ENCODE measurements at places on chromosomes 13 and 19.

DNA sequence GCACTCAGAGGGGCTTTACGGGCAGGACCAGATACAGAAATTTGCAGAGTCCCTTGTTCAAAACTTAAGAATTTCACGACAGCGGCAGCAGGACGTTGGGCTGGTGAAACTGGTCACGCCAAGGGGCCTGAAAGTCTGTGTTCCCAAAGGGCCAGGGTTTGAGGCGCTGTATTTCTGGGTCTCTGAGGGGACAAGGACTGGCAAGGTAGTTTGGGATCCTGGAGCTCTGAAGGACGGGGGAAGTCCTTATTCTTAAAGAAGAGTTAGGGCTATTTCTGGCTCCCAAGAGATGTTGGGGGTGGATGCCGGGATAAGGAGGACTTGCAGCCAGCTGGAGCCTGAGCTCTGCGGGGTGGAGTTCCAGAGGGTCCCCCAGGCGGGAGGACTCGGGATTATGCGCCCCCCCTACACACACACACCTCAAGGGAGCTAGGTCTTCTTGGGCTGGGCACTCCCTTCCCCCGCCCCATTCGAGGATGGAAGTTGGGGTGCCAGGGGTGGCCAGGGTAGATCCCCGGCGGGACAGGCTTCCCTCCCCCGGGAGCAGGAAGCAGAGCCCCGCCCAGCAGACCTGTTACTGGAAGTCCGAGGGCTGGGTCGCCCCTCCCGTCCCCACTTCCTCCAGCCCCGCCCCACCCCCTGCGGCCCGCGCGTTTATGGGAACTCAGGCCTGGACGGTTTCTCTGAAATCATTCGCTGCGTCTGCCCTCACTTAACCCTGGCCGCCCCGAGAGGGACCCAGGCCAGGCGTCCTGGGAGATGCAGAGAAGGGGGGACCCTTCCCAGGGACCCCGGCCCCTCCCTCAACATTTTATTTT, 5.6 kb downstream of the BCL3 start:
- peak; percentile 97 for DNase-seq

- DNase-seq: peak; percentile 5
These were observed 30.8 kb upstream of the FFAR2 start for GRCh38 chr19:35417278-35417677.

GRCh38 chr13:28510542-28510941, 15.6 kb upstream of the FLT1 start:
- DNase-seq: no peak

DNA sequence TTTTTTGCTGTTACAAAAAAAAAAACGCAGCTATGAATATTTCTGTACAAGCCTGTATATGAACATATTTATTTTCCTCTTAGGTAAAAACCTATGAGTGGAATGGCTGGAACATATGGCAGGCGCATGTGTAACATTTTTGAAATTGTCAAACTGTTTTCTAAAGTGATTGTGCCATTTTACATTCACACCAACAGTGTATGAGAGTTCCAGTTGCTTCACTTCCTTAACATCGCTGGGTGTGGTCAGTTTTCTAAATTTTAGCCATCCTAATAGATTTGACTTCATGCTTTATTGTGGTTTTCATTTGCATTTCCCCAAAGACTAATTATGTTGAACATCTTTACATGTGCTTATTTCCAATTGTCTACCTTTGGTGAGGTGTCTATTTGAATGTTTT, 306.8 kb downstream of the KCNRG start:
- DNase-seq: no peak

DNA sequence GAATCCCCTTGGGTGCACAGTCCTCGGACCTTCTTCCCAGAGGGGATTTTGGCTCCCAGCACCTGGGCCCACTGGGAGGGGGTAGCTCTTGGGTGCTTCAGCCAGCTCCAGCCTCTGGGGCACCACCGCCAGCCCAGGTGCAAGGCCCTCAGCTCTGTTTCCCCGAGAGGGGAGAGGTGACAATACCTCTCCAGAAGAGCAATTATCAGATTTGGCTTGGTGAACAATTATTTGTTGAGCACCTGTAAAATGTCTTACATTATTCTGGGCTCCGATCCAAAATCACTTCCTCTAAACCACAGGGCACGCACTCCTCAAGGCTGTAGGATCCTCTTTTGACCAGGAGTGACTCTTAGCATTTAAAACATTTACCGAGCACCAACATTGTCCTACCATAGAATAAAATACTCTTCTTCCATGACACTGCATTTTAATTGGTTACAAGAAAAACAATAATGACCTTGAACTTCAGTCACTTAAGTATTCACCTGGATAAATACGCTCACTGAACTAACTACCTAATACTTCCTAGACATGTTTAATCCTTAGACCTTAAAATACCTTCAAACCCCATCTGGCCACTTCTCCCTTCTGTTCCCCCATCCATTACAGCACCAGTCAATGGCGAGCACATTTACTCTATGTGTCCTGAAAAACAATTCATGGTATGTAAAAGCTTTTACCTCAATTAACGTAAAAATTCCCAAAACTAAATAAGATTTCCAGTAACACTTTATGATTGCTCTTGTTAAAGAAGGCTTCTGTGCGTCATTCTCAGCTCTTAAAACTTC, 54.8 kb downstream of the ABCC4 start:
- DNase-seq: no peak

DNA sequence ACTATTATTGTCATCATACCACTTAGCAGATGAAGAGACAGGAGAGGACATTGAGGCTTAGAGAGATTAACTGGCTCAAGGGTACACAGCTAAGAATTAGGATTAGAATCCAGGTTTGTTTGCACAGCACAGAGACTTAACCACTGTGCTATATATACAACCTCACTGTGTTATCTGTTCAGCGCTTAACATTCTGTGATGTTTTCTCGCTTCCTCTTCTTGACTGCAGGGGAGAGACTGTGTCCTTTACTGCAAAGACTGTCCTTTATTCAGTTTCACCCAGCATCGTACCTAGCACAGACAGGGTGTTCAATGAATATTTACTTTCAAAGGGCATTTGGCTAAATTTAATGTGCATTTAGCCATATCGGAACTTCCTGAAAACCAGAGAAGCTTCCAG, 54.9 kb upstream of the PCDH8 start:
- DNase-seq: no peak

DNA sequence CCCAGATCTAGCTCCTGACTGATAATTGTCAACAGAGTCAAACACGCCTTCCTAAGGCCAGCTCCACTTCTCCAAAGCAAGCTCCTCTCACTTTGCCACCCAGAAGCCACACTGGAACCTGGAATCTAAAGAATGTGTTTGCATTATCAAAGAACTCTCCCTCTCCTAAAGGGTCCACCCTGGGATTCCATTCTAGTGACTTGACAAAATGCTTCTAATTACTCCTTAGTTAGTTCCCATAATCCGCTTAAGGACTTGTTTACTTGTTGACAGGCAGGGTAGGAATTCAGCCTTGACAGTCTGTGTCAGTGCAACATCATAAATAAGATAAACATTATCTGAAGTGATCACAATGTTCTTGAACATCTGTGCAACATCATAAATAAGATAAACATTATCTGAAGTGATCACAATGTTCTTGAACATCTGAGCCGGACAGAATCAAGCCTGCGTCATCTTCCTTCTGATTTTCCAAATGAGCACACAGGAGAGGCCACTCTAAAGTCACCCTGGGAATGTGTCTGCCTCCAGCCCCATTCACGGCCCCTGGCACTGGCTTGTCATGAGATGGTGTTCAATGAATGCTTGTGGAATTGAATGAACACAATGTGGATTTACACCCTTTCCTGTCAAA, 512.1 kb downstream of the IRS2 start:
- no peak for DNase-seq

DNA sequence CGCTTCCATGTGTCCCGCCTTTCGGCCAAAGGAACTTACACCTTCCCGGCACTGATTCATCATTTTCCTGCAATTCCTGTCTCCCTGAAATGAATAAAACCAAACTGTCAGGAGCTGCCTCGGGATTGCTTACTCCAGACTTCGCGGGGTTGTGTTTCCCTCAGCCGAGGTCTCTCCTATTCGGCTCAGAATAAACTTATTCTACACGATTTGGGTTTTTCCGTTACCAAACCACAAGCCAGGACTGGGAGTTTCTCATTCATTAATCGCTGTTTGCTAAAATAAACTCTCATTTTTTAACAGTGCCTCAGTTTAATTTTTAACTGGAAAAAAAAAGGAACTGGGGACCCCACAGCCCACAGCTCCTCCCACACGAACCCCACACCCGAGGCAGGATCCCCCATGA, 667 bp downstream of the ZNF878 start:
- no peak for DNase-seq

GRCh38 chr19:55112246-55112776, 5.1 kb downstream of the PPP1R12C start:
- DNase-seq: no peak

DNA sequence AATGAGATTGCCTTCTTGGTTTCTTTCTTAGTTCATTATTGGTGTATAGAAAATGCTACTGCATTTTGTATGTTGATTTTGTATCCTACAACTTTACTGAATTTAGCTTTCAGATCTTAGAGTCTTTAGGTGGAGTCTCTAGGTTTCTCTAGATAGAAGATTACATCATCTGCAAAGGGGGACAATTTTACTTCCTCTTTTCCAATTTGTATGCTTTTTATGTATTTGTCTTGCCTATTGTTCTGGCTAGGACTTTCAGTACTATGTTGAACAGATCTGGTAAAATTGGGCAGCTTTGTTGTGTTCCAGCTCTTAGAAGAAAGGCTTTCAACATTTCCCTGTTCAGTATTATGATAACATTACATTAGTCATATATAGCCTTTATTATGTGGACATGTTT, 101.0 kb upstream of the SPRY2 start:
- no peak for DNase-seq

GRCh38 chr19:53394522-53394973, 401 bp upstream of the ZNF765 start:
- DNase-seq: no peak

DNA sequence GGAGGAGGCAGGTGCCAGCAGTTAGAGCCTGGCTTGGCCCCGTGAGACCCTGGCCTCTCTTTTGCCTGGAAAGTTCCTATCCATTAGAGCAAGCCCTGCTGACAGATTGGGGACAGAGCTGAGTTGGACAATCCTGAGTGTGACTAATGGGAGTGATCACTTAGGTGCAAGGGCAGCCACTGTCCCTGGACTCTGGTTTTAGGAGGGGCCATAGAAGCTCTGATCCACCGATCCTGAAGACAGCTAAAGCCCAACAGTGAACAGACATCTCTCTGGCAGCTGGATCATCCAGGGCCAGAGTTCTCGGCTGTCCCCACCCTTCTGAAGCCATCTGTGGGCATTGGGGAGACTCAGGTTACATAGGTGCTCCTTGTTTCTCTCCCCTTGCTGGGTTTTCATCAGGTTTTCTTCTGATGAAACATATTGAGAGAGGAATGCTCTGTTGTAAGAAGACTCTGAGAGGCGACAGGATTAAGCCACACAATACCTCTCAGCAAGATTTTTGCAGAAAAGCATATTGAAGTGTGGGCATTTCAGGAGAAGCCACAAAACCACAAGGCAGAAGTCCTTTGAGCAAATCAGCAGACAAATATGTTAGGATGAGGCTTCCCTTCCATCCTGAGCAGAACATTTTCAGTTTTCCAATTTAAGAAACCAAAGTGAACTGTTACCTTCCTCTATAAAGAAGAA, 288.0 kb upstream of the MAB21L1 start:
- no peak for DNase-seq

GRCh38 chr13:90640976-90641375, 706.5 kb upstream of the MIR17HG start:
- DNase-seq: no peak

DNA sequence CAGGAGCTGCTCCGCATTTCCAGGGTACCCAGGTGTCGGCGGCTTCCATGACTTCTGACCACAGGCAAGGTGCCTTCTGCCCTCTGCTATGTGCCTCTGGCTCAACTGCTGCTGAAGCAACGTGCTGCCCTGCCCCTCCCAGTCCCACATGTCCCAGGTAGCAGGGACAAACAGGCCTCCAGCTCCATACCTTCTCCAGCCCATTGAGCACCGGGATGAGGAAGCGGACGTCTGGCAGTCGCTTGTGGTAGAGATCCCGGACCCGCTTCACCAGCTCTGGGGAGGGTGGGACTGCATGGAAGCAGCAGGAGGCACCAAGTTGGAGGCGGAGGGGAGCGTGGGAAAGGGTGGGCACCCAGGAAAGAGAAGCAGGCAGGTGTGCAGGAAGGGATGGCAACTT, 8.1 kb upstream of the RSPH6A start:
- DNase-seq: no peak

GRCh38 chr13:36986462-36987240, 12.5 kb downstream of the ALG5 start:
- DNase-seq: no peak

- DNase-seq: no peak
These were observed 17.3 kb downstream of the DOT1L start for GRCh38 chr19:2180881-2181632.

DNA sequence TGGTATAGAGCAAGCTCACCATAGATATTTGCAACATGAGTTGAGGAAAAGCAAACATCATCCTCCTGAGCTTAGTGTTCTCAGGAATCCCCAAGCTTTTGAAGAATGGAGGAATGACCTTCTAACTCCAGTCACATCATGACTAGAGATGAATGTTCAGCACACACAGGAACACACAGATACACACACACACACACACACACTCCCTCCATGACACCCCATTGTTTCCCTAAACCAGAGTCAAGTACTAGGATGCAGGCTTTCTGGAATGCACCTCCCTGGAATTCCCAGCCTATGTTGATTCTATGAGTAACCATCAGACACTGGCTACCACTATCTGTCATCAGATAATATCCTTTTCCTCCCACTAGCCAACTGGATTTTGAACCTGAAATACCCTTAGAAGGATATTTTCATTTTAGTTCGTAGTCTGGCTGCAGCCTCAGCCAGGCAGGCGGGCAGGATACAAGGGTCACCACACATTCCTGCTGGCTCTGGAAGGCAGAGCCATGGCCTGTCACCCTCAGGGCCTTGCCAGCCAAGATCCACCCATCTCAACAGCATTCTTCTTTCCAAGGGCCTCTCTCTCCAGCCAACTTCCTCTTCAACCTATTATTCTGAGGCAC, 162.4 kb downstream of the FOXO1 start:
- no peak for DNase-seq

- no peak for DNase-seq
These were observed 50.0 kb upstream of the ALOX5AP start for GRCh38 chr13:30685320-30685859.

DNA sequence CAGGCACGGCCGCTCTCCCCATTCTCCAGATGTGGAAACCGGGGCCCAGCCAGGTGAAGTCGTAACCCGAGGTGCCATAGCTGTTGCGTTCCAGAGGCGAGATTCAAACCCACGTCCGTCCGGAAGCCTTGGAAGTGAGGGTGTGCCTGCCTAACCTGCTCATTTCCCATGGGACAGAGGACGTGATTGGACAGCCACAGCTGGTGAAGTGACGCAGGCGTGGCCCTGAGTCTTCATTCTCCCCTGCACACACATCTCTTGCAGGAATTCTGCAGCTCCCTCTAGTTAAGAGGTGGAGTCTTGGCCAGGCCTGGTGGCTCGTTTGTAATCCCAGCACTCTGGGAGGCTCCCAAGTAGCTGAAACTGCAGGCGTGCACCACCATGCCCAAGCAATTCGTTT, 16.8 kb downstream of the MEIS3 start:
- DNase-seq: no peak

DNA sequence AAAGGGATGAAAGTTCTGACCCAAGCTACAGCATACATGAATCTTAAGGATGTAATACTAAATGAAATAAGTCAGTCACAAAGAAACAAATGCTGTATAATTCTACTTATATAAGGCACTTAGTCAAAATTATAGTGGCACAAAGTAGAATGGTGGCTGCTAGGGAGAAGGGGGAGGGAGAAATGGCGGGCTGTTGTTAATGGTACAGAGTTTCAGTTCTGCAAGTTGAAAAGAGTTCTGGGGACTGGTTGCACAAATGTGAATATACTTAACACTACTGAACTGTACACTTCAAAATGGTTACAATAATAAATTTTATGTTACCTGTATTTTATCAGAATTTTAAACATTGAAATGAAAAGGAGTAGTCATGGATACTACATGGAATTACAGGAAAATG, 48.9 kb upstream of the CLDN10 start:
- no peak for DNase-seq
